Amniotic epithelial cell (primary cell): ENCODE measurements at places on chromosomes 16 and 17.

GRCh38 chr17:16583781-16584180, 14.8 kb upstream of the ZNF287 start:
- no peak for DNase-seq

GRCh38 chr17:57468932-57469775, 212.8 kb downstream of the MSI2 start:
- no peak for DNase-seq

- no peak for DNase-seq
These were observed 132.2 kb downstream of the FOXL1 start for GRCh38 chr16:86710602-86710950.

GRCh38 chr16:85781695-85782370, 17.5 kb downstream of the EMC8 start:
- DNase-seq, result no peak

DNA sequence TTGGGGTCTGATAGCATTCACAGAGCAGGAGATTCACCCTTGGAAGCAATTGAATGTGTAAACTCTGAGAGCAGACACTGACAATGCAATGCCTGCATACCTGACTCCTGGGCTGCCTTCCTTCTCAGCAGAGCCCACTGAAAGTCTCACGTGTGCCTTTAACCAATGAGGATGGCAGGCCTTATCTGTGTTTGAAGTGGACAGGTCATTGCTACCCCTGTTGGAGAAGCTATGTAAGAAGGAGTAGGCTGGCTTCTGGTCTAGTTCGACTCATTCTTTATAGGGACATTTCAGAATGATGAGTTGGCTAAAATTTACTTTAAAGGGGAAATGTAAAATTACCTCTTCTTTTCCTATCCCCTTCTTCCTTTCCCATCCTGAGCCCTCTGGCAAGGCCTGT, 446.3 kb downstream of the SLC39A11 start:
- peak; percentile 3 for DNase-seq

GRCh38 chr17:22265807-22266206, 573.5 kb downstream of the KCNJ18 start:
- no peak for DNase-seq

- DNase-seq, result peak; percentile 72
These were observed 53.4 kb downstream of the BRIP1 start for GRCh38 chr17:61809816-61810392.

DNA sequence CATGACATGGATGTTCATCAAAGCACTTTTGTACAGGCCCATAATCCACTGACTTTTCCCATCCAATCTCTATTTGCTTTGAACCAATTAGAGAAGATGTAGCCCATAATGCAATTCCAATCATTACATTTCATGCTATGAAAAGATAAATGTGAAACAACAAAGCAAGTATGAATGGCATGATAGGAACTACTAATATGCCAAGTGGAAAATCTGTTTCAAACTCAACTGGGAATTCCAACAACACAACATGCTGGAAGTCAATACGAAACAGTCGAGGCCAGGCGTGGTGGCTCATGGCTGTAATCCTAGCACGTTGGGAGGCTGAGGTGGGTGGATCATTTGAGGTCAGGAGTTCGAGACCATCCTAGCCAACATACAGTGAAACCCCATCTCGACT, 39.6 kb upstream of the TMEM97 start:
- DNase-seq, result peak; percentile 52

DNA sequence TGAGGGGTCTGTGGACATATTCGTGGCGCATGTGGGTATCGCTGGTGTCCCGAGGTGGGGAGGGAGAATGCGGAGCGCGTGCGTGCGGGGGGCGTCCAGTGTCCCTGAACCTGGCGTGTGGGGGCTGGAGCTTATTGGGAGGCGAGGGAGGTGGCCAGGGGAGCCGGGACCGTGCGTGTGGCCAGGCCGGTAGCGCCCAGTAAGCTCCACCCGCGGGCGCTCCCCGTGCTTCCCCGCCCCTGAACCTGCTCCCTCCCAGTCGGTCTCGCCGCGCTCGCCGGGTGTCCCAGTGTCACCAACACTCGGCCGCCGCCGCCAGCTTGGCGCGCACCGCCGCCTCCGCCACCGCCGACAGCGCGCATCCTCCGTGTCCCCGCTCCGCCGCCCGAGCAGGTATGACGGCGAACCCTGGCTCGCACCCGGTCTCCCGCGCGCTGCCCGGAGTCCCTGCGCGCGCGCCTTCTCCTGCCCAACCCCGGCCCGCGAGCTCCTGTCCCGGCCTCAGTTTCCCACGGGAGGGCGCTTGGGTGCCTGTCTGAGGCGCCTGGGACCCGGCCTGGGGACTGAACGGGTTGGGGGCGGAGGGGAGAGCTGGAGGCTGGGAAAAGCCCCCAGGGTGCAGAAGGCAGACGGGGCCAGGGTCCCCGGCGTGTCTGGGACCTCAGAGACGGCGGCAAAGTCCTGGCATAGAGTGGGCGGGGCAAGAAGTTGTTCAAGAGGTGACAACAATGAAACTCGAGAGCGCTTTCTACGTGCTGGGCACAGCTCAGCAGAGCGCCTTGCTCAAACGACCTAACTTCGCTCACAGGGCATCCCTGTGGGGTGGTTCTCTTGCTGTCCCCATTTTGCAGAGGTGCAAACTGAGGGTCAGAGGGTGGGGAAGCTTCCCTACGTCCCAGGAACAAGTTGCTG, at the start of gene SCNN1B:
SCNN1B (plus strand) TSS at position 258 of the 912 bp plus-strand sequence. CDS start 46,298 bp downstream, outside the sequence.
- no peak for DNase-seq

GRCh38 chr16:73190688-73191659, 143.0 kb upstream of the ZFHX3 start:
- no peak for DNase-seq

DNA sequence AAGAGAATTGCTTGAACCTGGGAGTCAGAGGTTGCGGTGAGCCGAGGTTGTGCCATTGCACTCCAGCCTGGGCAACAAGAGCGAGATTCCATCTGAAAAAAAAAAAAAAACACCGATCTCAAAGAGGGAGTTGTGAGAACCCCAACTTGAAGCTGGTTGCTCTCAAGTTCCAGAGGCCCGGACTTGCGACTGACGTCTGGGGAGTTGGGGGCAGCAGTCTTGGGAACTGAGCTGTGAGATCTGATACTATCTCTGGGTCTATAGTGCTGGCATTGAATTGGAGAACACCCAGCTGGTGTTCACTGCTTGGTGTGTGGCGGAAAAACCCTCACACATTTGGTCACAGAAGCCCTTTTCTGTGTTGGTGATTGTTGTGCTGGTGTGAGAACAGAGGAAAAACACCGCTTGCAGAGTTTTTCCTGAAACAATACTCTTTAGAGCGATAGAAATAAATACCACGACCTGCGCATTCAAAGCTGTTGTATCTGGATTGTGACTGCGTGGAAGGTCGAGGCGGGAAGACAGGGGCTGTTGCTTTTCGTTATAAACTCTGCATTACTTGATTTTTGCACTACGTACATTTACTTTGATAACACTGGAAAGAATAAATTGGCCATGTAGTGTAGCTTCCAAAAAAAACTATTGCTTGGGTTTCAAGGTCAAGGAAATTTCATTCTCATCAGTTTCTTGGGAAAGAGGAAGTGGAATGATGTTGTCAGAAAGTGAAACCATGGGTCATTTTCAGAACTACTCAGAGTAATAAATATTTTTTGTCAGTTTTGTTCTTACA, 8.8 kb downstream of the SCIMP start:
- DNase-seq, result no peak
